ENCODE measurements at places on chromosomes 4 and X. TPM values are rescaled to one million over a fixed set of nuclear protein-coding genes. Genes with fewer than 3 reads are reported as not detected.

GRCh38 chr4:7202411-7202810, 10.1 kb downstream of the SORCS2 start:
- no peaks in the 10 kb centered on the region for H3K36me3 ChIP-seq
- H3K4me1 ChIP-seq = no peaks in the 10 kb centered on the region
- no peak for DNase-seq
- H3K27me3 ChIP-seq = no peaks in the 10 kb centered on the region

DNA sequence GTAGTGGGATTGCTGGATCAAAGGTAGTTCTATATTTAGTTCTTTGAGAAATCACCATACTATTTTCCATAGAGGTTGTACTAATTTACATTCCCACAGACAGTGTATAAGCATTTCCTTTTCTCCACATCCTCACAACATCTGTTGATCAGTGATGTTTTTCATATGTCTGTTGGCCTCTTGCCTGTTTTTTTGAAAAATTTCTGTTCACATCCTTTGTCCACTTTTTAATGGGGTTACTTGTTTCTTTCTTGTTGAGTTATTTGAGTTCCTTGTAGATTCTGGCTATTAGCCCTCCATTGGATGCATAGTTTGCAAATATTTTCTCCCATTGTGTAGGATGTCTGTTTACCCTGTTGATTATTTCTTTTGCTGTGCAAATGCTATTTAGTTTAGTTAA, 72.6 kb downstream of the STOX2 start:
- peaks cover 17% of the 10 kb centered on the region for H3K36me3 ChIP-seq
- DNase-seq = no peak
- H3K27ac ChIP-seq = no peak overlapping the region
- no peaks in the 10 kb centered on the region for H3K27me3 ChIP-seq

DNA sequence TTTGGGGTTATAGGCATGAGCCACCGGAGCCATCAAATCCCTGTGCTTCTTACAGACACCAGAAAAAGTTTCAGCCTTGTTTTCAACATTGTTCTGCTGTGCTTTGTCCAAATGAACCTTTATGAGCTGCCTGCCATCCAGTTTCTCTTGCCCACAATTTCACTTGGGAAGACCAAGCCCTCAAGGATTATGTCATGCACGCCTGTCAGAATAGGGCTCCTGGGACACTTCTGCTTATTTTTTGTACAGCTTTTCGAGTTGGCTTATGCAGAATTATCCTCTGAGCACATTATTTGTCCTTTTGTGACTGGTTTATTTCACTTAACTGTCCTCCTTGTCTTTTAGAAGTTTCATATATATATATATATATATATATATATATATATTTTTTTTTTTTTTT, 16.2 kb downstream of the UBE2K start:
- no peak overlapping the region for H3K27ac ChIP-seq
- no peak overlapping the region for H3K4me3 ChIP-seq
- H3K4me1 ChIP-seq = no peaks in the 10 kb centered on the region
- no peak for DNase-seq
- peaks cover 14% of the 10 kb centered on the region for H3K36me3 ChIP-seq
- no peaks in the 10 kb centered on the region for H3K27me3 ChIP-seq

NAT8L gene
- total RNA-seq = 14.7 TPM

GPR82 gene
- total RNA-seq = not detected

AVPR2 gene
- total RNA-seq = not detected

UGT2A1 gene
- total RNA-seq = 0.26 TPM

GRCh38 chr4:81335122-81335912, 120.3 kb upstream of the PRKG2 start:
- H3K4me3 ChIP-seq = no peak overlapping the region
- no peak for DNase-seq
- H3K36me3 ChIP-seq = no peaks in the 10 kb centered on the region
- no peak overlapping the region for H3K27ac ChIP-seq
- no peaks in the 10 kb centered on the region for H3K27me3 ChIP-seq
- no peaks in the 10 kb centered on the region for H3K4me1 ChIP-seq

DNA sequence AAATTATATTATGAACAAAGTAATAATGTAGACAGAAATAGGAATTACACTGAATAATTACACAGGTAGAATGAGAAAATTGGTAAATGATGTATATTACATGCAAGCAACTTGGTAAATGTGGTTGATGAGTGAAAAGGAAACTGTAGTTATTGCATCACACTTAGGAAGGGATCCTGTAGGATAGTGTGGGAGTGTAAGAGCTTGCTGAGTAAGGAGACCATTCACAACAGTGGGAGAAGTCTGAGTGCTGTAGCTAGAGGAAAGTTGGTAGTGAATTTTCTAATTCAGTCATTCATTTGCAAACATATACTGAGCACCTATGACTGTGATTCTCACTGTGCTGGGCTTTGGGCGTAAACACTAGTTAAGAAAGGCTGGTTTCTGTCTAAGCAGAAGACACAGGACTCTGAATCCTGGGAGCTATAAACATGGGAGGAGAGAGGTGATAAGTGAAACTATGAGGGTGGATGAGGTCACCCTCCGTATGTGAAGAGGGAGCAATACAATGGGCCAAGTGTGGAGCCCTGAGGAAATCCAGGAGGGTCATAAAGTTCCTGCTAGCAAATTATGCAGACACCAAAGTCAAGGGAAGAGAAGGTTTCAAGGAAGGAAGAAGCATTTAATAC, 14.2 kb upstream of the CPE start:
- DNase-seq = no peak
- no peak overlapping the region for H3K27ac ChIP-seq
- no peaks in the 10 kb centered on the region for H3K27me3 ChIP-seq
- no peaks in the 10 kb centered on the region for H3K36me3 ChIP-seq
- H3K4me3 ChIP-seq = no peak overlapping the region

GRCh38 chr4:184453365-184454160, 20.8 kb downstream of the IRF2 start:
- H3K27me3 ChIP-seq = no peaks in the 10 kb centered on the region
- no peaks in the 10 kb centered on the region for H3K36me3 ChIP-seq
- no peak for DNase-seq
- no peak overlapping the region for H3K27ac ChIP-seq
- H3K4me1 ChIP-seq = peaks cover 26% of the 10 kb centered on the region

- no peaks in the 10 kb centered on the region for H3K36me3 ChIP-seq
- no peaks in the 10 kb centered on the region for H3K27me3 ChIP-seq
- H3K27ac ChIP-seq = no peak overlapping the region
- no peaks in the 10 kb centered on the region for H3K4me1 ChIP-seq
- DNase-seq = no peak
- H3K4me3 ChIP-seq = no peak overlapping the region
These were observed 11.7 kb downstream of the MFAP3L start for GRCh38 chr4:170014359-170015011.

DNA sequence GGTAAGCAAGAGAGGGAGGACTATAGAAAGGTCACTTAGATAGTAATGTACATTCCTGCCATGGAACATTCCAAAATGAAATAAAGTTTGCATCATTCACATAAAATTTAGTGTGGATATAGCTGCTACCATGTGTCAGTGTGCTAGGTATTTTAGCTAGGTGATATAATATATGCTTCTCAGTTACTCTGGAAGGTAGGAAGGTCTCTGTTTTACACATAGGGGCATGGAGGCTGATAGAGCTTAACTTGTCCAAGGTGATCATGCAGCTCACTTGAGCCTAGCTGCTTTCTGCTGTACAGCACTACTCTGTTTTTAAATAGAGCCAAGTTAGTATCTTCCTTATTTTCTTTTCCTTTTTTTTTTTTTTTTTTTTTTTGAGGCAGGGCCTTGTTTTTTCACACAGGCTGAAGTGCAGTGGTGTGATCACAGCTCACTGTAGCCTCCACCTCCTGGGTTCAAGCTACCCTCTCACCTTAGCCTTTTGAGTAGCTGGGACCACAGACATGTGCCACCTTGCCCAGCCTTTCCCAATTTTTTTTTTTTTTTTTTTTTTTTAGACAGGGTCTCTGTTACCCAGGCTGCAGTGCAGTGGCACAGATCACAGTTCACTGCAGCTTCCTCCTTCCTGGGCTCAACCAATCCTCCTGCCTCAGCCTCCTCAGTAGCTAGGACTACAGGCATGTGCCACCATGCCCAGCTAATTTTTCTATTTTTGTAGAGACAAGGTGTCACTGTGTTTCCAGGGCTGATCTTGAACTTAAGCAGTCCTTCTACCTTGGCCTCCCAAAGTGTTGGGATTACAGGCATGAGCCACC, 10.4 kb downstream of the AFF1 start:
- H3K27me3 ChIP-seq = no peaks in the 10 kb centered on the region
- H3K4me3 ChIP-seq = no peak overlapping the region
- peaks cover 18% of the 10 kb centered on the region for H3K4me1 ChIP-seq
- DNase-seq = no peak

DNA sequence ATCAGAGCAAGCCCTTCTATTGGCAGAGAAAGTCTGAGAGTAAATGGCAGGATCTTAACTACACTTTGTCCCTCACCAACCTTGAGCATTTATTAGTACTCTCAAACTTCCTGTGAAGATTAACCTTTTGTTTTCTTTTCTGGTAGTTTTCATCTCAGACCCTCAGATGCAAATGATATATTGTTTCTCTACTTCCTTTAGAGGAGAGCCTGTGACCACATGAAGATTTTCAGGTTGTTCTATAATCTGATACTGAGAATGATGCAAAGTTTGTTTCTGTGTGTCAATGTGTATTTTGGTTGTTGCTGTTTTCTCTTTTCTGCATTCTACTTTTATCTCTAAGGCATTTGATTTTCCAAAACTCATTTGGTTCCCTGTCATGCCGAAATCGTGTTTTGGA, 165.8 kb upstream of the CYSLTR1 start:
- no peak overlapping the region for H3K27ac ChIP-seq
- no peaks in the 10 kb centered on the region for H3K27me3 ChIP-seq
- H3K4me1 ChIP-seq = no peaks in the 10 kb centered on the region

DNA sequence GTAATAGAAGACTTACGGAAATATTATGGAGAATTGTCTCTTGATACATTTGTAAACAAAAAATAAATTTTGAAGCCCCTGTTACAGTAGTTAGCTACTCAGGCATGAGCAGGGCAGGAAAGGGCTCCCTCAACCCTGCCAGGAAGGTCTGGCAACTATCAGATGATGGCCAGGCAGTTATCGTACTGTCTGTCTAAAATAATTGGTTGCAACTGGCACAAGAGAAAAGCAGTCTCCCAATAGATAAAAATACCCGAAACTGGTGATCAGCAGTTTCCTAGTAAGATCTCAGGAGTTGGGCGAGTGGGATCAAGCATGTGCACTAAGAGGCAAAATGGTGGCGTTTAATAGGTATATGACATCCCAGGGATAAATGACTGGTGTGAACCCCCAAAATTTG, 1336.3 kb downstream of the C4orf33 start:
- H3K4me3 ChIP-seq = no peak overlapping the region
- no peak overlapping the region for H3K27ac ChIP-seq
- no peaks in the 10 kb centered on the region for H3K36me3 ChIP-seq
- no peaks in the 10 kb centered on the region for H3K4me1 ChIP-seq

- no peak overlapping the region for H3K27ac ChIP-seq
- DNase-seq = no peak
- H3K4me3 ChIP-seq = no peak overlapping the region
- H3K36me3 ChIP-seq = no peaks in the 10 kb centered on the region
- H3K4me1 ChIP-seq = no peaks in the 10 kb centered on the region
These were observed 49.0 kb upstream of the WDR17 start for GRCh38 chr4:176016601-176017000.

All from H9 (cell line).